Suppressor macrophage treated with lipopolysaccharide for 4 hours (primary cell): ENCODE measurements at places on chromosomes 5 and 9.

DNA sequence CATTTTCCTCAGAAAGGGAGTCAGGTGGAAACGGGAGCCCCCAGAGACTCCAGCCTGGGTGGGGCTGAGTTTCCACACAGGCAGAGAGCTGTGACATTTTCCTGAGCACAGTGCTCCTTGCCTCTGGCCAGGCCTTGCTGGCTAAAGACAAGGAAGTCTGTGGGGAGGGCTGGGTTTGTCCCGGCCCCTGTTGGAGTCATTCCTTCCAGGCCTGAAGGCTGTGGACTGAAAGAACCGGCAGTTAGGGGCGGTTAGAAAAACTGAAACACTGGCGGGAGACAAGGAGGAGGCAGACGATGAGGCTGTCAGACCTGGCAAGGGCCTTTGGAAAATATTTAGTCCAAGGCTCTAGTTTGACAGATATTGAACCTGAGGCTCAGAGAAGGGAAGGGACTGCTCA is 29.9 kb downstream of the COL15A1 start:
- no peak for DNase-seq

DNA sequence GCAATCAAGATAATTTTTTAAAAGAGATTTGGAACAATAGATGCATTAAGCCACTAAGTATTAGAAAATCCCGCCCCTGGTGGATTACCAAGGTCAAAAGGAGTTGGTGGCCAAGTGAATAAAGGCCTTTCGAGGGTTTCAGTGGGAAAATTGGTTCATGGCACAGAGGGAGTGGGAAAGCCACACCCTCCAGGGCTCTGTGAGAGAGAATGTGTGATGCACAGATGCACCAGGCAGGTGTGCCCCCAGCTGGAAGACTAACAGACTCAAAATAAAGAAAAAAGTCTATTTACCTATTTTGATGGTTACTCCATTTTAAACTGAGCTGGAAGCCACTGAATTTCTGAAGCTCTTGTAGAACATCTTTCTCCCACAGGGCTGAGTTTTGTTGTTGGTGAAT is 278.0 kb downstream of the DRD1 start:
- no peak for DNase-seq

- DNase-seq = peak; percentile 86
Observed at GRCh38 chr5:170293273-170293672, 4.3 kb downstream of the LCP2 start.

- peak; percentile 52 for DNase-seq
Observed at GRCh38 chr5:159405611-159406031, 75.3 kb upstream of the IL12B start.

- peak; percentile 25 for DNase-seq
Observed at GRCh38 chr9:84002344-84002743, 21.7 kb downstream of the RMI1 start.

DNA sequence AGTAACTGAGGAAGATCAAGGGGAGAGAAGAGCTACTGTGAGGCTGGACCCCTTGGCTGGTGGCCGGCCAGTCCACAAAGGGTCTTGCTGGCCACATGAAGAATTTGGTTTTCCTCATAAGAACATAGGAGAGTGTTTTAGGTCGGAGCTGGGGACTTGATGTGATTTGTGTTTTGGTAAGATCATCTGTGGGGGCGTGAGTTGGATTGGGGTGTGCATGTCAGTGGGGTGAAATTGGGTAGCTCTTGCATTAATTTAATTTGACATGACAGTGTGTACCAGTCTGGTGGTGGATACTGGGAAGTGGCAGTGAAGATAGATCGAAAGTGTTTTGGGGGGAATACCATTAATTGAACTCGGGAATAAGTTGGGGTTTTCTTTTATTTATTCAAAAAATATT is 8.6 kb downstream of the PAM start:
- DNase-seq = no peak

- peak; percentile 71 for DNase-seq
Observed at GRCh38 chr5:179780362-179780761, 13.4 kb upstream of the LTC4S start.

GRCh38 chr5:154010660-154011059 is 28.1 kb downstream of the FAM114A2 start:
- no peak for DNase-seq

GRCh38 chr9:133353548-133353947 is 2.7 kb downstream of the SURF1 start:
- DNase-seq = no peak

- DNase-seq = no peak
Observed at GRCh38 chr9:76322810-76323209, 71.4 kb downstream of the RFK start.

- DNase-seq = peak; percentile 53
Observed at GRCh38 chr5:116947691-116948528, 373.3 kb upstream of the SEMA6A start.

DNA sequence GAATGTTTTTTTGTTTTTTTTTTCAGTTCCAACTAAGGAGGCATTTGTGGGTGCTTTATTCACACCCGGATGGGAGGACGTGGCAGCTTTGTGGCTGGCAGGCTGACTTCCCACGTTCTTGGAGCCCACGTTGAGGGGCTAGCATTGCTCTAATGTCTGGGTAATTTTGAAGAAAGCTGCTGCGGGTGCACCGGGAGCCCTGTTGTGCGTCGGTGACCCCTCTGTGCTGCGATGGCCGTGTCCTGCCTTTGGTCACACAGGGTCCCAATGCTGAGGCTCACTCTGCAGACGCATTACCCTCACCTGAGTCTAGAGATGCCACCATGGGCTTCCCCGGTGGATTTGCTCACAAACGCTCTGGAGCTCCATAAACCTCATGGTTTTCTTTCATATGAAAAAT is 34.2 kb downstream of the NDUFS6 start:
- no peak for DNase-seq
